ENCODE measurements at places on chromosomes 11 and 22. TPM values are rescaled to one million over a fixed set of nuclear protein-coding genes. Genes with fewer than 3 reads are reported as not detected.

DNA sequence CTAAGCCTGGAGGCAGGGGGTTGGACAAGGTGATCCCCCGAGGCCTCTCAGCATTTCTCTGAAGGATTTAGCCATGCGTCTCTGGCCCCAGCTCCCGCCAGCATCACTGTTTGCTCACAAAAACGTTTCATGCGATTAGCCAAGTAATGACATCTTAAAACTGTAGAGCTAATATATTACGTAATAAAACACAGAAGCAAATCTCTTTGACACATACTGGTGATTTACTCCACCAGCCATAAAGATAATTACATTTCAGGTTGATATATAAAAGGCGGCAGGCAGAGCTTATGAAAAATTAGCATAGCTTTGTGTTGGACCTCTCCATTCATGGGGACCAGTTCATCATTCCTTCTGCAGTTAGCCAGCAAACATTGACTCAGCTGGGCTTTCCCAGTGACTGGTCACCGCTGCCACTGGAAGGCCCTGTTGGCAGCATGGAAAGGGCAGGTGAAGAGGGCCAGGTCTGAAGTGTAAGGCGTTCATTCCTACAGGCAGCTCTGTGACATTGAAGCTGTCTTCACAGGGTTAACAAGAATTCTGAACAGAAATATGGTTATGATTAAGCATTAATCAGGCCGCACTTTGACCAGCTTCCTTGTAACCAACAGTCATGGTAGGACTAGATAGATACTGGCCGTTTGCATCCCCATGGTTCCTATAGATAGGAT lies 150.3 kb downstream of the NECTIN1 start:
- H3K4me1 ChIP-seq: no peaks in the 10 kb centered on the region
- H3K27ac ChIP-seq: no peak overlapping the region
- peaks cover 14% of the 10 kb centered on the region for H3K27me3 ChIP-seq
- no peak for DNase-seq
- H3K36me3 ChIP-seq: no peaks in the 10 kb centered on the region
- no peak overlapping the region for H3K4me3 ChIP-seq

DNA sequence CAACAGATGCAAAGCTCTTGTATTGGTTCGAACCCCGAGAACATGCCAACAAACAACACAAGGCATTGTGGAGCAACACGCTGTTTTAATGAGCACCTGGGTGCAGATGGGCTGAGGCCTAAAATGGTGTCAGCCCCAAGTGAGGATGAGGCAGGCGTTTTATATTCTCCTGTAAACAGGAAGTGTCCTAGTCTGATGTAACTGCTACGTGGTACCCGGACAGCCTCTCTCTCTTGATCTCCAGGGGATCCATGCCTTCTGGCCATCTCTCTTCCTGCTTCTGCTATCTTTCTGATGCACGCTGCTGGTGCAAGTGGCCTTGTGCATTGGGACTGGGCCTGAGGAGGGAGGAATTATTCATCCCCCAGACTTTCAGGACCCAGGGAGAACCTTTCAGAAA lies 19.4 kb upstream of the VSTM5 start:
- H3K4me3 ChIP-seq: no peak overlapping the region
- DNase-seq: no peak
- no peaks in the 10 kb centered on the region for H3K4me1 ChIP-seq

GRCh38 chr11:46321757-46322156 lies 25.5 kb upstream of the DGKZ start:
- no peaks in the 10 kb centered on the region for H3K4me1 ChIP-seq
- no peak for DNase-seq
- no peaks in the 10 kb centered on the region for H3K36me3 ChIP-seq

DNA sequence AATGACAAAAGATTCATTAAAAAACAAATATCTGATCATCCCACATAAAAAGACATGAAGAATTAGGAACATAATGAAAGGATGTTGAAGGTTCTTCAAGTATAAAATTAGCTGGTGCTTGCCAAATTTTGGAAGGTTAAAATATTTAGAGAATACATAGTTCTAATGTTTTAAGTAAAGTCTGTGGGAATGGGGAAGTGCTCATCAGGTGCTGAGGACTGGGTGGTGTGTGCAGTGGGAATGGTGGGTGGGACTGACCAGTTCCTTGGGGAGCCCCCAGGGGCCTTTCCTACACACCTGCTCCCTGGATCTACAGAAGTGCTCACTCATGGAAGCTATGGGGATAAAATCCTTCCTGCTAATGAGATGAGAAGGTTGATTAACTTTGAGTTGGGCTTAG lies 11.8 kb downstream of the LDLRAD3 start:
- no peaks in the 10 kb centered on the region for H3K36me3 ChIP-seq
- no peak overlapping the region for H3K27ac ChIP-seq
- H3K4me1 ChIP-seq: peaks cover 5% of the 10 kb centered on the region
- DNase-seq: no peak

DNA sequence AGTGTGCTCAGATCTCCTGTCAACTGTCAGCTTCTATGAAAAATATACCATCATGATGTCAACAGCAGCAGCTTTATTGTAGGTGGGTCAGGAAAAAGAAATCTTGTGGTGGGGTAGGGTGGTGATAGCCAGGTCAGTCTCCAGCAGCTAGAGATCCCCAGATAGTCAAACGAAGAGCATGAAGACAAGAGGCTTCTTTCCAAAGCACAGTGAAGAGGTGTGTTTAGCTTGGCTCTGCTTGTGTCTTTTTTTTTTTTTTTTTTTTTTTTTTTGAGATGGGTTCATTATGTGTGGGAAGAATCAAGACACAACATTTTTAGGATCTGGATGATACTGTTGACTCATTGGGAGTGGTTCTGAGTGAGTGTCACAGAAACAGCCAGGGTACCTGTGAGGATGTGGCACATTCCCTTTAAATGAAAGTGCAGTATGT lies 1075.5 kb downstream of the NTM start:
- DNase-seq: no peak
- H3K27me3 ChIP-seq: no peaks in the 10 kb centered on the region
- no peaks in the 10 kb centered on the region for H3K36me3 ChIP-seq

GRCh38 chr11:44782478-44782877 lies 55.7 kb downstream of the TSPAN18 start:
- no peak overlapping the region for H3K4me3 ChIP-seq
- no peaks in the 10 kb centered on the region for H3K4me1 ChIP-seq
- H3K27me3 ChIP-seq: no peaks in the 10 kb centered on the region
- no peak for DNase-seq

DNA sequence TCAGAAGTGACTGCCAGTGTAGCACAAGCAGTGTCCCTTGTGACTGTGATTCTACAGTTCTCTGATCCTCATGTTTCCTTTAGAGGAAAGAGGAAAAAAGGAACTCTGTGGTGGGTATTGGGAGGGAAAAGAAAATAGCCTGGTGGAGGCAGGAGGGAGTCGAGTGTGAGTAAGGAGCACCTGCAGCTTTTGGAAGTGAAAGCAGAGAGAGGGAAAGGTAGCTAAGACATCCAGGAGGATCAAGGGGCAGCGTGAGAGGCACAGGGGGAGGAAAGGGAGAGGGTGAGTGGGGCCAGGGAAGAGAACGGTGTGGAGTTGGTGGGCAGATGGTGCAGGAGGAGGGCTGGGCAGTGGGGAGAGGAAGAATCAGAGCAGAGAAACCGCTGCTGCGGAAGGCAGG lies 12.4 kb downstream of the TMA7B start:
- H3K4me3 ChIP-seq: no peak overlapping the region
- DNase-seq: no peak
- no peaks in the 10 kb centered on the region for H3K36me3 ChIP-seq
- H3K27me3 ChIP-seq: peaks cover 2% of the 10 kb centered on the region
- H3K27ac ChIP-seq: no peak overlapping the region

GRCh38 chr11:35077709-35078469 lies 61.1 kb upstream of the CD44 start:
- no peaks in the 10 kb centered on the region for H3K27me3 ChIP-seq
- DNase-seq: peak; percentile 71
- H3K4me1 ChIP-seq: peaks cover 55% of the 10 kb centered on the region
- H3K27ac ChIP-seq: peak overlapping the region; percentile 97

GRCh38 chr11:61183645-61184044 lies 19.7 kb upstream of the PGA3 start:
- H3K4me1 ChIP-seq: no peaks in the 10 kb centered on the region
- no peaks in the 10 kb centered on the region for H3K27me3 ChIP-seq
- no peak for DNase-seq
- H3K27ac ChIP-seq: no peak overlapping the region
- H3K4me3 ChIP-seq: no peak overlapping the region

- H3K27me3 ChIP-seq: no peaks in the 10 kb centered on the region
- no peak overlapping the region for H3K4me3 ChIP-seq
- peaks cover 6% of the 10 kb centered on the region for H3K4me1 ChIP-seq
- no peak overlapping the region for H3K27ac ChIP-seq
- no peak for DNase-seq
- H3K36me3 ChIP-seq: no peaks in the 10 kb centered on the region
Observed at GRCh38 chr11:73145986-73146575, 4.0 kb upstream of the FCHSD2 start.

DNA sequence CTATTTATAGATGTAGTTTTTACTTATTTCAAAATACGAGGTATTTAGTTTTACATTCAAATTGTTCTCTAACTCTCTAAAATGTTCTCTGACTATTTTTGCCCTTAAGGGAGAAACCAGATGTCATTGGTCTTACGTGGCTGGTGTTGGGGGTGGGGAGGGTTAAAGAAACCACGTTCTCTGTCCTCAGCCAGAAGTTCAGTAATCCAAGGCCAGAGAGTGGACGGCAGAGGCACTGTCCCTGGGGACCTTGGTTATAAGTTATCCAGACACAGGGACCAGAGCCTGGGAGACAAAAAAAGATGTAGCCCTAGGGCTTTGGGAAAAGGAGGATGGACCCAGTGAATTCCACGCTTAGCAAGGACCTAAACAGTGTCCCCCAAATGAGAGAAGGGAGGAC lies 706 bp upstream of the OR51E1 start:
- H3K27me3 ChIP-seq: peaks cover 9% of the 10 kb centered on the region
- H3K4me1 ChIP-seq: no peaks in the 10 kb centered on the region
- H3K4me3 ChIP-seq: no peak overlapping the region
- H3K36me3 ChIP-seq: no peaks in the 10 kb centered on the region
- H3K27ac ChIP-seq: no peak overlapping the region

DNA sequence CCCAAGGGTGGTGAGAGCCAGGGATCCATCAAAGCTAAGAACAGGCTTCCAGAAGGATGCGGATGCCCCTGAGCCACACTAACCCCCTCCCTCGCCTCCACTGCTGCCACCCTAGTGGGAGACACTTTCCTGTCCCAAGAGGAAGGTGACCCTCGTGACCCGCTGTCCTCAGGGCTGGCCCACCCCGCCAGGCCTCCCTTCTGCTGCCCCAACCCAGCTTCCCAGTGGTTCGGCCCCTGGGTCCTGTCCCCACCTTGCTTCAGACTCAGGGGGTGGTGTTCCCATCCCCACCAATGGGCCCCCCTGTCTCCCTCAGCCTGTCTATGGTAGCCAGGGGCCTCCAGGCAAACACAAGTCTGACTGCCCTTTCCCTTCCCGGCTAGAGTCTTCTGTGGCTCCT lies 6.5 kb upstream of the PICK1 start:
- no peak for DNase-seq
- no peak overlapping the region for H3K27ac ChIP-seq
- no peaks in the 10 kb centered on the region for H3K27me3 ChIP-seq
- H3K36me3 ChIP-seq: no peaks in the 10 kb centered on the region

- H3K36me3 ChIP-seq: no peaks in the 10 kb centered on the region
Observed at GRCh38 chr11:32885556-32885955, 7.1 kb upstream of the QSER1 start.

GRCh38 chr11:6156628-6157359 lies 13.3 kb downstream of the OR52B2 start:
- H3K27me3 ChIP-seq: no peaks in the 10 kb centered on the region
- no peaks in the 10 kb centered on the region for H3K4me1 ChIP-seq
- H3K27ac ChIP-seq: no peak overlapping the region
- no peak for DNase-seq

DNA sequence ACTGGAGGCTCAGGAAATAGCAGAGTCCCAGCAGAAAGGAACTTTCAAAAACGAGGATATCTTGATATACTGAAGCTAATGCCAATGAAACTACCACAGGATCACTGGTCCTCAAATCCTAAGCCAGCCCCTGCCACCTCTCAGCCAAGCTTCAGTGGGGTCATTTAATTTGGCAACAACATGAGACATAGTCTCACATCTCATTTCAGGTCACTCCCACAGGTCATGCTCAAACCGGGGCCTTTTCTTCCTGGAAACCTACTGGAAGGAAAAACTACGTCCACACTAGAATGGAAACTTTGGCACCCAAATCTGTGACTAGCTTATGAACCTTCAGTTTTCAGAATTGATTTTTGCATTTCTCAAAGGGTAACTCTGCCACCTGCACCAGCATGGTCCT lies 61.9 kb upstream of the CYP2D6 start:
- DNase-seq: no peak
- H3K4me3 ChIP-seq: no peak overlapping the region
- no peaks in the 10 kb centered on the region for H3K27me3 ChIP-seq

DNA sequence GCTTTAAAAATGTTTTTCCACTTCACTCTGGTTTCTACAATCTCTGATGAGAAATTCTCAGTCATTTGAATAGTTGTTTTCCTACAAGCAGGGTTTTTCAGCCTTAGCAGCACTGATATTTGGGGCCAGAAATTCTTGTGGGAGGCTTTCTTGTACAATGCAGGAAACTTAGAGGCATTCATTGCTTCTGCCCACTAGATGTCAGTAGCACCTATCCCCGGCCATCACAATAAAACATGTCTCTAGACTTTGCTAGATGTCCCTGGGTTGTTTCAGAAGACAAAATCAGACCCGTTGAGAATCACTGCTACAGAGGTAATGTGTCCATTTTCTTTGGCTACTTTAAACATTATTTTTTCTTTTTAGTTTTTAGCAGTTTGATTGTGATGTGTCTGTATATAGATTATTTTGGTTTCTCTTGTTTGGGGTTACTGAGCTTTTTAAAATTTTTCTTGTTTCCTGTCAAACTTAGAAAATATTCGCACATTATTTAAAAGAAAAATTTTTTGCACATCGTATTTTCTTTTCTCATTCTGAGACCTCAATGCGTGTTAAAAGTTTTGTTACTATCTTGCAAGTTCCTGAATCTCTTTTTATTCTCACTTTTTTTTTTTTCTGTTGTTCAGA lies 60.8 kb upstream of the CCDC179 start:
- H3K27me3 ChIP-seq: no peaks in the 10 kb centered on the region
- no peaks in the 10 kb centered on the region for H3K36me3 ChIP-seq
- no peaks in the 10 kb centered on the region for H3K4me1 ChIP-seq

DNA sequence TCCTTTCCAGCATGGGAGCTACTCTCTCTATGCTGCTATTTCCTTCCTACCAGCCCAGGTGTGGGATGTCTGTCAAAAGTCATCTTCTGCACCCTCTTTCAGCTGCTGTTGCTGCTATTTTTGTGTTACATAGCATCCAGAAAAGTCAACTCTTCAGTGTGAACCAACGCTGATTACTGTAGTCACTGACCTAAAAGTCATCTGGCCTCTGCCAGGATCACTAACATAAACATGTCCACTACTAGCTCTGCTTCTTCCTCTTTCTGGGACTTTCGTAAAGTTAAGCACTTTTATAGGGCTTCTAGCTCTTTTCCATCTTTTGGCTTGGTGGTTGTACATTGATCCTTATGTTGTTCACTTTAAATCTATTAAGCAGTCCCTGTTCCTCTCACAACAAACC lies 90.2 kb upstream of the CARD18 start:
- H3K36me3 ChIP-seq: no peaks in the 10 kb centered on the region
- H3K4me1 ChIP-seq: peaks cover 4% of the 10 kb centered on the region
- no peaks in the 10 kb centered on the region for H3K27me3 ChIP-seq
- no peak overlapping the region for H3K27ac ChIP-seq

SCGB1D2 gene
- 0.85 TPM for total RNA-seq

TREH gene
- total RNA-seq: 0.05 TPM

GLYATL2 gene
- not detected for total RNA-seq

NR1H3 gene
- 17.2 TPM for total RNA-seq

FAM181B gene
- total RNA-seq: 0.69 TPM

FIBIN gene
- total RNA-seq: not detected

HTR3A gene
- 0.21 TPM for total RNA-seq

ART5 gene
- total RNA-seq: 12.8 TPM

BAD gene
- total RNA-seq: 77.7 TPM

NAP1L4 gene
- total RNA-seq: 274 TPM

RNF215 gene
- total RNA-seq: 35.8 TPM

PGM2L1 gene
- 33.1 TPM for total RNA-seq
